ENCODE measurements at places on chromosomes 3 and 15.
A peak's percentile ranks its signal among the peaks of the same experiment; 100 is the strongest.

- no peak for DNase-seq
Observed at GRCh38 chr3:105274536-105274935, 92.2 kb upstream of the ALCAM start.

DNA sequence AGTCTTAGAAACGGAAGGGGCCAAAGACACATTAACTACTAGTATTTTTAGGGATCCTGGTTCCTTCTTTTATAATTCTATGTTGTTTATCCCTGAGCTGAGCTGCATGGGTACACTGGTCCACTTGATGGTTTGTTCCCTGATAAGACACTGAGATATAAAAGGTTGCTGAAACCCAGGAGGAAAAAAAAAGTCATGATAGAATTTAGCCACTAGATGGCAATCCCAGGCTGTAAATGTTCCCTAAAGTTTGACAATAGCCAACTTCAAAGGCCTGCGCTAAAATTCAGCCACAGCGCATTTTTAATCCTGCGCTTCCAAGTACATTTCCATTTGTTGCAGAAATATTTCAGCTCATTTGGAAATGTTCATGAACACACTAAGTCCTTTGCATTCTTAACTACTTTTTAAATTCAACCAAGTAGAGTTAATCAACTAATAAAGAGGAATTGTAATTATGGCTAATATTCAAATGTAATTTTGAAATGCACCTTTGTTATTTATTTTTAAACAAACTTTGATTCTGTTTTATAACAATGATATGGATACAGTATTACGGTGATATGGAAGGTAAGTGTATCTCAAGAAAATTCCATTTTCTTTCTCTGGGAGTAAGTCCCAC is 249.3 kb upstream of the FEZF2 start:
- no peak for DNase-seq

GRCh38 chr3:147736226-147736625 is 327.1 kb downstream of the ZIC1 start:
- no peak for DNase-seq

DNA sequence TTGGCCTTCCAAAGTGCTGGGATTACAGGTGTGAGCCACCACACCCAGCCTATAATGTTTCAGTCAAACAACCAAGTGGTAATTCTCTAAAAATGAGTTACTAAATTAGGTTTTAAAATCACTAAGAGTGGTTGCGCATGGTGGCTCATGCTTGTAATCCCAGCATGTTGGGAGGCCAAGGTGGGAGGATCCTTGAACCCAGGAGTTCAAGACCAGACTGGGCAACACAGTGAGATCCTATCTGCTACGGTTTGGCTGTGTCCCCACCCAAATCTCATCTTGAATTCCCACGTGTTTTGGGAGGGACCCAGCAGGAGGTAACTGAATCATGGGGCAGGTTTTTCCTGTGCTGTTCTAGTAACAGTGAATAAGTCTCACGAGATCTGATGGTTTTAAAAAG is 26.1 kb downstream of the SEC11A start:
- no peak for DNase-seq

DNA sequence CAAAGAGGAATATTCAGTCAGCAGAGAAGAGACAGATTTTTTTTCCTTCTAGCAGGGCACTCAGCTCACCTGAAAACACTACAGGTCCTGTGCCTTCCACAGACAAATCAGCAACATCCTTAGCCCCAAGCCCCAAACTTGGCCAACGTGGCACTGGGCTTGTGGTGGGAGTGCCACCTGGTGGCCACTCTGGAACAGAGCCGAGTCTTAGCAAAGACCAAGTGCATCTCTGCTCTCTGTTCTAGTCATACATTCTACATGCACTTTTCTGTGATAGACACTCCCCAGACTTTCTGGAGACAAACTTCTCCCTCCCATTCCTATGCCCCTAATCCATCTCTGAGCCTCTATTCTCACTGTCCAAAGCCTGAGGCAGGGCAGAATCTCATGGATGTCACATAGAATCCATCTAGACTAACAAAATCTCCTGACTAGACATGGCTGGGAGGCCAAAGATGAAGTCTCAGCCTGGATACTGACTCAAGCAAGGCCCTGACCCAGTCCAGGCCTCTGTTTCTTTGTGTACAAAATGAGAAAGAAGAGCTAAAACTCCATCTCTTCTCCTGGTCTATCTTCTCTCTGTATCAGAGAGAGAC is 5.1 kb upstream of the SEMA7A start:
- peak; percentile 16 for DNase-seq
